Esophagus squamous epithelium (tissue), 5 donors: ENCODE measurements at places on chromosomes 5 and 9. TPM values are rescaled to one million over a fixed set of nuclear protein-coding genes. Genes with fewer than 3 reads are reported as not detected.

FAM151B gene
- 3.6 TPM for total RNA-seq

SLC6A18 gene
- not detected for total RNA-seq

SLC34A3 gene
- total RNA-seq = 1.7 TPM

CCIN gene
- total RNA-seq = not detected

OTP gene
- not detected for total RNA-seq

CDH9 gene
- total RNA-seq = not detected

NNT gene
- 31.9 TPM for total RNA-seq

FGF1 gene
- 2.4 TPM for total RNA-seq

SLCO4C1 gene
- total RNA-seq = 0.19 TPM

OR1J2 gene
- total RNA-seq = not detected

C5orf52 gene
- total RNA-seq = not detected

SGCD gene
- total RNA-seq = 0.08 TPM

AGGF1 gene
- 15.1 TPM for total RNA-seq

BNC2 gene
- 4.7 TPM for total RNA-seq

ESM1 gene
- total RNA-seq = 0.95 TPM

PCDHB12 gene
- 2.6 TPM for total RNA-seq

IRGM gene
- total RNA-seq = 0.95 TPM

MAP1B gene
- 180 TPM for total RNA-seq
